Activated CD4-positive, alpha-beta T cell treated with anti-CD3 and anti-CD28 coated beads for 48 hours (primary cell): ENCODE measurements at places on chromosomes 13 and 19.

GRCh38 chr13:37640499-37640898, 41.9 kb upstream of the POSTN start:
- no peak for DNase-seq

DNA sequence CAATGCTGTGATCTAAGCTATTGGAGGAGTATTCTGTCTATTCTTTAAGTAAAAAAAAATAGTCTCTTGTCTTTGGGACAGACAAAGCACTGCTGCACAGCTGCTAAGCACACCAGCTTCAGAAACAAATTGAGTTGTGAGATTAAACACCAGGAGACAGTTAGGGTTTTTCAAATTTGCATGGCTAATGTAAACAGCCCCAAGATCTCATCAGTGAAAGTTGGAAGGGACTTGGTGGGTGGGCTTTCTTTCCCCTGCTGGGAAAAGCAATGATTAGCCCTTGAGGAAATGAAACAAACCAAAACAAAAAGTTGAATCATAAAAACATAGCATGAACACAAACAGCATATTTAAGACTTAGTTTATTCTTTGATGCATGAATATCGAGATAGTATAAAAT, 143.6 kb upstream of the SLITRK1 start:
- no peak for DNase-seq

GRCh38 chr13:102800145-102801041, 1.5 kb downstream of the BIVM start:
- DNase-seq = peak; percentile 88

DNA sequence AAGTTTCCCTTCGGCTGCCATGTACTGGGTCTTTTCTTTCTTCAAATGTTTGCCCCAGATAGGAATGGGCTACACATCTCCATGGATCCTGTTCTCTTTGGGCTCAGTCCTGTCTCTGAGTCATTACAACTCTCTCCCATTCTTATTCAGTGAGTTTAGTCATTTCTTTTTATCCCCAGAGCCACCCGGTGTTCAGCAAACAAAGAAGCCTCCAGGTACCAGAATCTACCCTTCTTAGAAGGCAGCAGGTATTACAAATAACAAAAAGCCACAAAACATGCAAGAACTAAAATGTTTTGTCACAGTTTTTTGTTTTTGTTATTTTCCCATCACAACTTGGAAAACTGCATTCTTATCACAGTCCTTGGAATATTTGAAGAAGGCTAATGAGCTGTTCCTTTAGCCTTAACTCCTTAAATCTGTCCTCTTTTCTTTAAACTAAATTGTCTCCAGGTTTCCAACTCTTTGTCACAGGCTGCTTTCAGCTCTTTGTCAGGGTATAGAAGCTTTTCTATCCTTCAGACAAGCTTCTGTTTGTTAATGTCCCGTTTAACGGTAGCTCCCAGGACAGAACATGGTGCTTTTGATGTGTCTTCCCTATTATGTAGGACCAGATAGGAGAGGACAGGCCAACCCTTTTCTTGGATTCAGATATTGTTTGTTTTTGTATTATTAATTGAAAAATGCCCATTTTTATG, 215.5 kb upstream of the HTR2A start:
- no peak for DNase-seq

GRCh38 chr13:93355094-93355493, 128.5 kb downstream of the GPC6 start:
- no peak for DNase-seq

DNA sequence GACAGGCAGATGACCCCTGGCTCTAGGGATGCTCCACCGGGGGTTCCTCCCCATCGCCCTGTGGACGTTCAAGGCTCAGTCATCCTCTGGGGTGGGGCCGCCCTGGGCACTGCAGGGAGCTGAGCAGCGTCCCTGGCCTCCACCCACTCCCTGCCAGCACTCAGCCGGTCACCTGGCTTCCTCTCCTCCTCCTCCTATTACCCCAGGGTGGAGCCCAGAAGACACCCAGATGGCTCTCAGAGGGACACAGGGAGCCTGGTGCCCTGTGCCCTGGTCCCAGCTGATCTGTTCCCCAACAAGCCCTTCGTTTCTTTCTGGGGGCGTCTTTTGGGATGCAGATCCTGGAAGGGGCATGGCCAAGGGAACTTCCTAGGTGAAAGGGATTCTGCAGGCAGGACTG, 3.7 kb upstream of the MKNK2 start:
- DNase-seq = no peak
